ENCODE measurements at places on chromosomes 7 and 10.

GRCh38 chr10:97321032-97321803, 2.1 kb downstream of the FRAT1 start:
- no peak for DNase-seq

DNA sequence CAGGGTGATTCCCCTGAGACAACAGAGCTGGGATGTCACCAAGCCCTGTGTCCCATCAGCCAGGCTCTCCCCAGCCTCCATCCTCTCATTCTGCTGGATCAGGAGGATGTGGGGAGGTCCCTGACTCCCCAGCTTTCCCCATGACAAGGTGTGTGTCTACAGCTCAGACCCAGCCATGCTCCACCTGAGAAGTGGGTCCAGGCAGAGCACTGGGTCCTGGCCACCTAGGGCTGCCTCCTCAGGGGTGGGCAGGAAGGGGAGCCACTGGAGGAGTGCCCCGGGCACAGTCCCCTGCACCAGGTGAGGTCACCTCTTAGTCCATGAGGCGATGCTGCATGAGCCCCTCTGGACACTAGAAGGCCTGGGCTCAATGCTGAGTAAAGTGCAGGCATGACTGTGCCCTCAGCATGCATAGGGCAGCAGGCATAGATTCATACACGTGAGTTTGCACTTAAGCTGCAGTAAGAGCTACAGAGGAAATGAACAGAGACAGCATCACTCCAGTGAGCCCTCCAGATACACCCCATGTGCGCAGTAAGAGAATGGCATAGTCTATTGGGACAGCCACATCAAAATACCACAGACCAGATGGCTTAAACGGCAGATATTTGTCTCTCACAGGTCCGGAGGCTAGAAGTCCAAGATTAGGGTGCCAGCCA, 48.3 kb downstream of the ALOX5 start:
- DNase-seq: no peak

DNA sequence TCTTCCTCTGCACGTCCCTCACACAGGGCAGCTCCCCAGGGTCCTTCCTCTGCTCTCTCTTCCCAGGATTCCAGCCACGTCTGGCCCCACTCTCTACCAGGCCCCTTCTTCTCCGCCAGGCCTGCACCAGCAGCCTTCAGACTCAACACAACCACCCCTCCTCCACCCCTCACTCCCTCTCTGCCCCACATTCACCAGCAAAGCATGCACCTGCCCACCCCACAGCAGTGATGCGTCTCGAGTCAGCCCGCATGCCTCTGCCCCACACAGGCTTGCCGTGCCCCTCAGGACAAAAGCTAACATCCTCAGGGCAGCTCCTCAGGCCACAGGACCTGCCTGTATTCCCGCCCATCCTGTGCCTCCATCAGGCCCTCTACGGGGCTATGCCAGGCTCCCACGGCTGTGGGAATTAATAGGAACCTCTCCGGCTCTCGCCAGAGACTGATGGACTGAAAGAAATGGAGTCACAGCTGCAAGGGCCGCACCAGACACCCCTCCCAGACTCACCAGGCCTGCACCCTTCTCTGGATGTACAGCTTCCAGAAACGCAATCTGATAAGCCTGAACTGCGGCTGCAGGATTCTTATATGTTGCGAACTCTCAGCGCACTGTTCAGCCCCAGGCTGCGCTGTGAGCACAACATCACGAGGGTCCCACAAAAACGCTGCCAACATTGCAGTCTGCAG, 100.1 kb downstream of the CYTH3 start:
- DNase-seq: no peak

GRCh38 chr7:117053432-117053831, 100.1 kb downstream of the ST7 start:
- no peak for DNase-seq

- no peak for DNase-seq
These were observed 1005.0 kb downstream of the LRMDA start for GRCh38 chr10:76436401-76436811.

DNA sequence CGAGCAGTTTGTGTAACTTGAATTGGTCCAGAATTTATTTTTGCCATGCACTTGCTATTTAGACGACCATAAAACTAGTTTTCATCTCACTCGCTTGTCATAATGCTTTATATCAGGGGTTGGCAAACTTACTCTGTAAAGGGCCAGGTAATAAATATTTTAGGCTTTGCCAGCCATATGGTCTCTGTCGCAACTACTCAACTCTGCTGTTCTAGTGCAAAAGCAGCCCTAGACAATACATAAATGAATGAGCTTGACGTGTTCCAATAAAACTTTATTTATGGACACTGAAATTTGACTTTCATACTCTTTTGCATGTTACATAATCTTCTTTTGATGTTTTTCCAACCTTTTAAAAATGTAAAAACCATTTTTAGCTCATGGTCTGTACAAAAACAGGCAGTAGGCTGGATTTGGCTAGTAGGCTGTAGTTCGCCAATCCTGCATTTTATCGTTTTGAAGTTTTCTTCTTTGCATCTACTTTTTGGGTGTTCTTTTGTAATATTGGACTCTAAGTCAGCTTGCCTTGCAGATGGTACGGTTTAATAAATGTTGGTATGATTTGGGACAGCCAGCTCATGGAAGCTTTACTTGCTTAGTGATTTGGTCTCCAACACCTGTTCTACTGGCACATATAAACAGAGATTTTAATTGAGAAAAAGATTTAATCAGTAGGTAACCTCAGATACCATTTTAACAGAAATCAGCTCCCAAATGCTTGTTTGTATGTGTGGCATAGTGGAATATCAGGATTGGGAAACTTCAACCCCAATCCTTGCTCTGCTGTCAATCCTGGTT, 25.6 kb downstream of the SND1 start:
- DNase-seq: no peak

GRCh38 chr7:2069472-2069860, 163.3 kb downstream of the MAD1L1 start:
- DNase-seq: no peak

DNA sequence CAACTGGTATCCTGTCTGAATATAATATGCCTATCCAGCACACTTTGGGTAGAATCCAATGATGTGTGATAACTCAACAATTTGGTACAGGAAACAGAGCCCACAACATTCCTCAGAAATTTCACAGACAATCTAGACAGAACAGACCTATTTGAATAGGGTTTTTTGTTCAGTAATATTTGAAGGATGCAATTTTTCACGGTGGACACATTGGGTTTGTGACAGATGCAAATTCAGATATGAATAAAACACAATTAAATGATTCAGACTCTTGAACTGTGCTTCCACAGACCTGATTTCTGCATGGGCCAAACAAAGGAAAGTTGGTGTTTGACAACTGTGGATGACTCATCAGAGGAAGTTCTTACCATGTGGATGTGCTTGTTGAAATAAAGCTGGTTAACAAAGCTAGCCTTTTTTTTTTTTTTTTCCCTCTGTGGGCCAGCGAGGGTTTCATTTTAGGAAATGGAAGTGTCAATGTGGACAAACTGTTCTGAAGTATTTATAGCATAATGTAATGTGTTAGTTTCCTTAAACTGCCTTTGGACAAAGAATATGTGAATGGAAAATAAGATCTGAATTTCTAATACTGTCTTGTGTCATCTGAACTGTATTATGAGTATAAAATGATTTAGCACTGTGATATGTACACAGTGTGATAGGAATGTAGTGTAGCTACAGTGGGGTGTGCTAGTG, 43.2 kb upstream of the FAM133B start:
- DNase-seq: no peak

- DNase-seq: peak; percentile 76
These were observed 16.1 kb upstream of the IMPDH1 start for GRCh38 chr7:128425850-128426249.

- no peak for DNase-seq
These were observed 38.0 kb upstream of the SPOCK2 start for GRCh38 chr10:72126184-72126871.

DNA sequence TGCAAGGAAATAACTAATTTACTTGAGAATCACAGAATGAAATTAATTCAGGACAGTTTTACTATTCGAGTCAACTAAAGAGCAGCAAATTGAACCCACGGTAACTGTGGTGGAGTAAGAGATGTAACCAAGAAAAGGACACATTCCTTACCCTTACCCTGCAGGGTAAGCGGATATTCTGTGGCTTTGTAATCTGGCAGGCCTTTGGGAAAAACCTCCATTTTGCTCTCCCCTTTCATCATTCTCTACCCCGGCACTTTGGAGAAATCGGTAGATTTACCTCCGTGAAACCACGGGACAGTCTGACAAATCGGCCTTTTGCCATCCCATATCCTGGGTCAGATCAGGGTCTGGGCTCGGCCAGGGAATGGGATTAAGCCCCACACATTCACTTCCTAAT, 18.4 kb downstream of the RCC1L start:
- DNase-seq: no peak

DNA sequence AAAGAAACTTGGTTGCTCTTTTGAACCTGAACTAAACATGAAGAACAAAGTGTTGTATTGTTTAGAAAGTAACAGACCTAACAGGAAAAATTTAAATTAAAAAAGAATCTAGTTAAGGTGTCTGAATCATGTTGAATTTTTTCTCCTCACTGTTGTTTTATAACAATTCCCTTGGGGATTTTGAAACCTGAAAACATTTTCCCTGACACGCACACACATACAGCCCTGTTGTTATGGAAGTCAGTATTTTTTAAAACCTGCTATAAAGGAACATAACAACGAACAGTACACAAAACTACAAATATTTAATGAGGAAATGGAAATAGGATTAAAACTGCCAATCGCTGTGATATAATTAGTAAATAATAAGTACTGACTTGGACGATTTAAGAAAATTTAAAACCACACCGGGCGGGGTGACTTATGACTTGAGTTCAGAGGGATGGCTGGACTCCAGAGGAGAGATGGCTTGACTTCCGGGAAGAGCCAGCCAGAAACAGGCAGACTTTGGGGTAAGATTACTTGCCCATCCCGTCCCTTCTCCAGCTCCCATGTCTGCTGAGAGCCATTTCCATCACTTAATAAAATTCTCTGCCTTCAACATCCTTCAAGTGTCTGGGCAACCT, 16.2 kb upstream of the SPOCK2 start:
- DNase-seq: no peak

DNA sequence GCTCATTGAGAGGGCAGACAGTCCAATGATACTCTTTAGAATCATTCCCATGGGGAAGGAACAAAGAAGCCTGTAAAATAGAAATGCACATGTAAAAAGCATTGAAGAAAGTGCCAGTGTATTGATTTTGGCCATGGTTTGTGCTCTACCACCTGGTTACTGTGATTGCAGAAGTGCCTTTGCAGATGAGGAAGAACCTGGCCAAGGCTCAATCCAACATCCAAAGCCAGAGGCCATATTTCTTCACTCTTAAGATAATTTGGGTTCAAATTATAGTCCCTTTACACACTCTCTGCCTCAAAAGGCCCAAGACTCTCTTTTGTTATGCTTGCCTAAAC, 122.1 kb downstream of the EGFR start:
- DNase-seq: no peak

DNA sequence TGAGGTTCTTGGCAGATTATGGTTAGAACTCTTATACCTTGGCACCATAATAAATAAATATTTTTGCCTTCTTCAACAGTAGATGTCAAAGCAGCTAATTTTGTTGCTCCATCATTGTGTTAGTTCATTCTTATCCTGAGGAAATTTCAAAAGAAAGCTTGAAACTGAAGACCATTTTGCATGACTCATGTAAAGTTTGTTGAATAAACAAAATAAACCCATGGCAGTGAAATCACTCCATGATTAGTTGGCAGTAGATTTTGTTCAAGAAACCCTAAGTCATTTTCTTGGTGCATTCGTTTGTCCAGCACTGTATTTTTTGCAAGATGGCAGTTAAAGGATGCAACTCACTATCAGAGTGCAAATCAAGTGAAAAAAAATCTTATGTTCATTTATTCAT, 91.6 kb downstream of the HECW1 start:
- no peak for DNase-seq

- DNase-seq: no peak
These were observed 9.2 kb upstream of the FGFR2 start for GRCh38 chr10:121607310-121608055.

DNA sequence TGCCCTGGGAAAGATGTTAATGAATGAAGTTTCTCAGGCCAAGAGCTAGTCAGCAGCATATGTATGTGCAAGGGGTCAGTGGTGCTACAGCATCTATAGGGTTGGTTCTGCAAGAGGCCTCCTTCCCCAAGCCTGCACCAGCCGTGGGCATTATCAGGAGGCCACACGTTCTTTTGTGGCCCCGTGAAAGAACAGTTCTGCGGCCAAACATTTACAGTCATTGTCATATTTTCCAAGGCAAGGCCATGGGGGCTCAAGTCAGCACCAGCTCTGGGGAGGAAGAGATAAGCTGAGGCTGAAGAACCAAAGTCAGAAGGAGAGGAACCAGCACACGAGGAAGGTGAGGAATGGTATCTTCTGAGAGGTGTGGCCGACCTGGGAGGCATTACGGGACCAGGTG, 54.4 kb upstream of the TMEM72 start:
- no peak for DNase-seq

- no peak for DNase-seq
These were observed 4.6 kb downstream of the C7orf25 start for GRCh38 chr7:42907316-42907715.

GRCh38 chr7:71539615-71540014, 407.7 kb downstream of the GALNT17 start:
- DNase-seq: no peak

DNA sequence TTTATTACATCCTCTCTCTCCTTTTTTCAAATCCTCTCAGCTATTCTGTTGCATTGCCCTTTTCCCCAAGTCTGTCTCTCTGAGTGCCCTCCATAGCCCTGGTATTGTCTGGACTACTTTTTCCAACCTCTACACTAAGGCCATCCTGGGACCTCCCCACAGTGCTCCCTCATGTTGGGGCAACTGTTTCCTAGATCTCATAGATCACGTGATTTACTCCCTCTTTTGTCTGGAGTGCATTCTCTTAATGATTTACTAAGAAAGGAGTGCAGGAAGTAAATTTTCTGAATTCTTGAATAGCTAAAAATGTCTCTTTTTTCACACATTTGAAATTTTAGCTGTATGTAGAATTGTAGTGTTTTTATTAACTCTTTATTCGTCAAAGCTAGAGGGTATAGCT, 217.0 kb downstream of the PAXIP1 start:
- DNase-seq: no peak

GRCh38 chr10:45429790-45430189, 55.8 kb downstream of the ALOX5 start:
- no peak for DNase-seq

DNA sequence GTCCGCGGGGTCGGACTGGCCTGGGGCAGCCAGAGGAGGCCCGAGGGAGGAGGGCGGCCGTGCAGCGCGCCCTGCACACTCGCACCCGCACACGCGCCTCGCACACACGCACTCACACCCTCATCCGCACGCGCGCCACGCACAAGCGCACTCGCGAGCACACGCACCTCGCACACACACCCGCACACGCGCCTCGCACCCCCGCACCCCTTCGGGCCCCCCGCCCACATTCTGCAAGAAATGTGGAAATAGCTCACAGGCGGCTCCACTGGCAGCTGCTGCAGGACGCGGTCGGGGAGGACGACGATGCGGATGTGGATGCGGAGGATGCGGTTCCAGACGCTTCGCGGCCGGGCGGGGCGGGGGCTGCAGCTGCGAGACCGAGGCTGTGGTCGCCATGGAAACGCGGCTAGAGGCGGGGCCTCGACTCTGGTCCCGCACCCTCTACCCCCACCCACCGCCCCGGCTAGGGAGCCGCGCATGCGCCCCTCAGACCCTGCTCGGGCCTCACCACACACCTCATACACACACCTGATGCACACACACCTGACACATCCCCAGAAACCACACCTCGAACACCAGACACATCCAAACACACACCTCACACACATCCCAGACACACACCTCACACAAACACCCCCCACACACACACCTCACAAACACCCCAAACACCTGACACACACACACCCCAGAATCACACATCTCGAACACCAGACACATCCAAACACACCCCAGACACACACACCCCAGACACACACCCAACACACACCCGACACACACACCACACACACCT, at the start of gene CALY:
Gene CALY (minus strand): TSS at position 320 of the 793 bp plus-strand sequence. CDS start 7,907 bp downstream, outside the sequence.
- peak; percentile 74 for DNase-seq

- DNase-seq: no peak
These were observed 162.0 kb upstream of the HABP2 start for GRCh38 chr10:113390896-113391295.

Data from activated CD8-positive, alpha-beta memory T cell treated with anti-CD3 and anti-CD28 coated beads, Interleukin-2, amount 50 U/mL, for 4 hours (primary cell).